ENCODE measurements at places on chromosomes 7 and 10.

GRCh38 chr7:43014406-43014805, 82.2 kb downstream of the MRPL32 start:
- H3K4me3 ChIP-seq, result no peak overlapping the region
- DNase-seq, result no peak
- H3K36me3 ChIP-seq, result no peaks in the 10 kb centered on the region
- no peak overlapping the region for H3K27ac ChIP-seq

GRCh38 chr10:527416-527815, 162.1 kb downstream of the DIP2C start:
- no peak overlapping the region for H3K4me3 ChIP-seq
- no peaks in the 10 kb centered on the region for H3K36me3 ChIP-seq
- H3K27me3 ChIP-seq, result no peaks in the 10 kb centered on the region
- no peak overlapping the region for H3K27ac ChIP-seq

- no peak overlapping the region for H3K4me3 ChIP-seq
- DNase-seq, result no peak
- H3K36me3 ChIP-seq, result no peaks in the 10 kb centered on the region
- no peaks in the 10 kb centered on the region for H3K27me3 ChIP-seq
- H3K4me1 ChIP-seq, result no peaks in the 10 kb centered on the region
- H3K27ac ChIP-seq, result no peak overlapping the region
These were observed 211.2 kb downstream of the CACNB2 start for GRCh38 chr10:18351421-18351820.

DNA sequence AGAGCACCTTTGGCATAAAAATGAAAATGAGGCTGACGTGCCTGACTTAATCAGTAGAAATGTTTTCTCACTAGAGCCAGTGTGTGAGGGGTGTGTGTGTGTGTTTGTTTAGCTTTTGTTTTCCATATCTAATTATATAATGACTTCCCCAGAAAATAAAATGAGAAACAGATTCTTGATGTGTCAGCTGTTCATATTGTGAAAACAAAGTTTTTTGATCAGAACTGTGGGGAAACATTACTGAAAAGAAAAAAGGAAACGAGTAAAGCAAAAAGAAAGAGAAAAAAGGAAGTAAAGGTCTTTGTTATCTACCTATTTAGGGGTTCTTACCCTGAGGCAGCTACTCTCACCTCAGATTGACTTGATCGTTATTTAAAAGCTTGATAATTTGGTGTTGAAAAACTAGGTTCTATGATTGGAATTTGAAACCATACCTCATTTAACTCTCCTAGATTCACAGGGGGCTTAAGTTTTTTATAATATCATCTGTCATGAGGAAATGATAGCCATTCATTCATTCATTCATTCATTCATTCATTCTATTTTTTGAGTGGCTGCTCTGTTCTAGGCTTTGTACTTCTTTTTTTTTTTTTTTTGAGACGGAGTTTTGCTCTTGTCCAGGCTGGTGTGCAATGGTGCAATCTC, 58.0 kb downstream of the CREM start:
- H3K4me1 ChIP-seq, result no peaks in the 10 kb centered on the region
- H3K36me3 ChIP-seq, result no peaks in the 10 kb centered on the region
- no peaks in the 10 kb centered on the region for H3K27me3 ChIP-seq
- no peak overlapping the region for H3K27ac ChIP-seq
- DNase-seq, result no peak

DNA sequence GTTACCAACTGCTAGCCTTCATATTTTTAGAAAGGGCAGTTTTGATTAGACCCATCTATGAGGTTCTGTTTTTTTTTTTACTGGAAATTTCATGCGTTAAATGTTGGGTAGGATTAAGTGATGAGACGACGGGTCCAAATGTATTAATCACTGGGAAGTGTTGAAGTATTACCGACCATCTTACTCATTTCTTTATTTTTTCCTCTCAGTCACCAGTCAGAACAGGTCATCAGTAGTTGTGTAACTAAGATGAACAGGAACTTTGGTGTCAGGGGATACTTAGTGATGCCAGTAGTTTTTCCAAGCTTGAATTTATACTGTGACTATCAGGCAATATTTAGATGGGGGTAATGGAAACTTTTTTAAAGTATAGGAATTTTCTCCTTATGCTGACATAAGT, 14.2 kb downstream of the TFAM start:
- H3K4me1 ChIP-seq, result no peaks in the 10 kb centered on the region
- no peak for DNase-seq
- H3K27ac ChIP-seq, result no peak overlapping the region

DNA sequence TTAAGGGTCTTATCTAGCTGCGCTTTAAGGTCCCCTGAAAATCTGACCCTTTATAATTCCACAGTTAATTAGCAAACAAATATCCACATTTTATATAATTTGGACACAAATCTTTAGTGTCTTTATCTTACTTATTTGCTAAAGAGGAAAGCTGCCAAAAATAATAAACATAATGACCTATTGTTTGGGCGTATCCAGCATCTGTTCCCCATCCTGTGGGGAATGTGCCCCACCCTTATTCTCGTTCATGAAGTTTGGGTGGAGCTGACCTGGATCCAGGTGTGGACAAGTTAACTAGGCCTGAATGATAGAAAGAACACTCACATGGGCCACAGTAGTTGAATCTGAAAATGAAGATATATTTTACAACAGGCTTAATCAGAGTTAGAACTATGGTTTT, 218.3 kb downstream of the CRPPA start:
- DNase-seq, result no peak
- no peaks in the 10 kb centered on the region for H3K27me3 ChIP-seq
- no peak overlapping the region for H3K4me3 ChIP-seq
- no peaks in the 10 kb centered on the region for H3K36me3 ChIP-seq
- H3K4me1 ChIP-seq, result no peaks in the 10 kb centered on the region

DNA sequence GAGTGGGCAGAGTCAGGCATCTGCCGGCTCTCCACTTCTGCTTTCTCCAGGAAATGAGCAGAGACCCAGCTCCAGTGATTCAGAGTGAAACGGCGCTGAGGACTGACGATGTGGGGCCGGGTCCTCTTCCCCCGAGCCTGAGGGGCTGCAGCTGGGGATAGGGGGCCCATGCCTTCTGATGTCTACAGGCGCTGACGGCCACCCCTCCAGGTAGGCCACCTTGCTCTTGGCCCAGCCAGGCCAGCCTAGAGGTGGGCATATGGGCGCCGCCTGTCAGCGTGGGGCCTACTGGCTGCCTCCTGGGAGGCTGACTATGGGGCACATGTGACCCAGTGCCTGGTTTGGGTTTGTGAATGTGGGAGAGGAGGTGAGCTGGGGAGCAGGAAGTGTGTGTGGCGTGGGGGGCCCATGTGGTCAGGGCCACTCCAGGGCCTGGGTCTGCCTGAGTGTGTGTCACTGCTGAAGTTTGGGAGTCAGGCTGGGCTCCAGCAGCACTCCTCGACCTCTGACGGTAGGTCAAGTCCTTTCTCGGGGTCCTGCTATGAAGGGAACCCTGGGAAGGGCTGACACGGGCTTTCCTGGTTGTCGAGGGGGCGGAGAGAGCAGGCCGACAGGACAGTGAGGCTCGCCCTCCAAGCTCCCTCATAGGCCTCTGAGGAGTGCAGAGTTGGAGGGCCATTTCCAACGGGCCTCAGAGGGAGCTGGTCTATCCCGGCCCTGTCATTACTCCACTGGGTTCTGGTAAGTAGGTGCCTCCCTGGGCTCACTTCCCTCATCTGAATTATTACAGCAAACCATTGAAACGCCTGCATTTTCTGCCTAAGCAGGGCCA, at the start of gene WDFY4:
Gene WDFY4, plus strand, starts transcription at position 82 of the 832 bp plus-strand sequence. CDS start 24,860 bp downstream, outside the sequence.
- peak within 1 kb of the TSS; percentile 28 for H3K4me3 ChIP-seq
- no peaks in the 10 kb centered on the region for H3K4me1 ChIP-seq
- H3K27me3 ChIP-seq, result no peaks in the 10 kb centered on the region
- no peaks in the 10 kb centered on the region for H3K36me3 ChIP-seq
- peak within 1 kb of the TSS; percentile 49 for H3K27ac ChIP-seq

- H3K27me3 ChIP-seq, result no peaks in the 10 kb centered on the region
- H3K36me3 ChIP-seq, result no peaks in the 10 kb centered on the region
- peaks cover 55% of the 10 kb centered on the region for H3K4me1 ChIP-seq
- no peak overlapping the region for H3K27ac ChIP-seq
- H3K4me3 ChIP-seq, result no peak overlapping the region
These were observed 2.6 kb downstream of the TMEM243 start for GRCh38 chr7:87216701-87217508.

GRCh38 chr10:93445097-93445960, 36.8 kb downstream of the MYOF start:
- H3K4me3 ChIP-seq, result no peak overlapping the region
- peak overlapping the region; percentile 88 for H3K27ac ChIP-seq
- peak; percentile 95 for DNase-seq
- no peaks in the 10 kb centered on the region for H3K27me3 ChIP-seq
- H3K36me3 ChIP-seq, result peaks cover 23% of the 10 kb centered on the region

GRCh38 chr10:91350651-91351081, 59.5 kb upstream of the HECTD2 start:
- no peak for DNase-seq
- no peaks in the 10 kb centered on the region for H3K27me3 ChIP-seq
- H3K4me1 ChIP-seq, result peaks cover 24% of the 10 kb centered on the region
- peak overlapping the region; percentile 59 for H3K27ac ChIP-seq

- no peaks in the 10 kb centered on the region for H3K4me1 ChIP-seq
- no peak for DNase-seq
- H3K4me3 ChIP-seq, result no peak overlapping the region
- peaks cover 10% of the 10 kb centered on the region for H3K36me3 ChIP-seq
- H3K27me3 ChIP-seq, result no peaks in the 10 kb centered on the region
These were observed 198.6 kb upstream of the FRMD4A start for GRCh38 chr10:14529351-14529750.

DNA sequence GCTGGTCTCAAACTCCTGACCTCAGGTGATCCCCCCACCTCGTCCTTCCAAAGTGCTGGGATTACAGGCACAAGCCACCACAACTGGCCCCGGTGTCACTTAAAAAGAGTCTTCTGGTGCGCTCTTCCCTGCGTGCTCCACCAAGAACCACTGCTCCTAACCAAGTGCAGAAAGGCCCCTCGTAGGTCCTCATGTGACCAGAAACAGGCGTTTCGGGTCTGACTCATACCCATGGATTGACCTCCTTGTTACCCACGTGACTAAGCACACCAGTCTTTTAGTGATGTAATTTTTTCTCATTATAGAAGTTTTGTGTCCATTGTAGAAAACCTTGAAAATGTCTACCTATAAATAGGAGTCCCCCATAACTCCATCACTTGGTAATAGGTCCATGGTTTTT, 13.9 kb downstream of the FKBP6 start:
- H3K27ac ChIP-seq, result no peak overlapping the region
- DNase-seq, result no peak
- no peak overlapping the region for H3K4me3 ChIP-seq
- H3K36me3 ChIP-seq, result no peaks in the 10 kb centered on the region
- peaks cover 9% of the 10 kb centered on the region for H3K27me3 ChIP-seq

GRCh38 chr7:156386097-156386496, 254.5 kb upstream of the RNF32 start:
- no peaks in the 10 kb centered on the region for H3K4me1 ChIP-seq
- DNase-seq, result no peak
- H3K27me3 ChIP-seq, result no peaks in the 10 kb centered on the region
- no peak overlapping the region for H3K27ac ChIP-seq

- no peaks in the 10 kb centered on the region for H3K27me3 ChIP-seq
- H3K27ac ChIP-seq, result no peak overlapping the region
- H3K4me3 ChIP-seq, result no peak overlapping the region
- no peaks in the 10 kb centered on the region for H3K36me3 ChIP-seq
- H3K4me1 ChIP-seq, result no peaks in the 10 kb centered on the region
These were observed 18.8 kb upstream of the AOAH start for GRCh38 chr7:36742911-36743775.

DNA sequence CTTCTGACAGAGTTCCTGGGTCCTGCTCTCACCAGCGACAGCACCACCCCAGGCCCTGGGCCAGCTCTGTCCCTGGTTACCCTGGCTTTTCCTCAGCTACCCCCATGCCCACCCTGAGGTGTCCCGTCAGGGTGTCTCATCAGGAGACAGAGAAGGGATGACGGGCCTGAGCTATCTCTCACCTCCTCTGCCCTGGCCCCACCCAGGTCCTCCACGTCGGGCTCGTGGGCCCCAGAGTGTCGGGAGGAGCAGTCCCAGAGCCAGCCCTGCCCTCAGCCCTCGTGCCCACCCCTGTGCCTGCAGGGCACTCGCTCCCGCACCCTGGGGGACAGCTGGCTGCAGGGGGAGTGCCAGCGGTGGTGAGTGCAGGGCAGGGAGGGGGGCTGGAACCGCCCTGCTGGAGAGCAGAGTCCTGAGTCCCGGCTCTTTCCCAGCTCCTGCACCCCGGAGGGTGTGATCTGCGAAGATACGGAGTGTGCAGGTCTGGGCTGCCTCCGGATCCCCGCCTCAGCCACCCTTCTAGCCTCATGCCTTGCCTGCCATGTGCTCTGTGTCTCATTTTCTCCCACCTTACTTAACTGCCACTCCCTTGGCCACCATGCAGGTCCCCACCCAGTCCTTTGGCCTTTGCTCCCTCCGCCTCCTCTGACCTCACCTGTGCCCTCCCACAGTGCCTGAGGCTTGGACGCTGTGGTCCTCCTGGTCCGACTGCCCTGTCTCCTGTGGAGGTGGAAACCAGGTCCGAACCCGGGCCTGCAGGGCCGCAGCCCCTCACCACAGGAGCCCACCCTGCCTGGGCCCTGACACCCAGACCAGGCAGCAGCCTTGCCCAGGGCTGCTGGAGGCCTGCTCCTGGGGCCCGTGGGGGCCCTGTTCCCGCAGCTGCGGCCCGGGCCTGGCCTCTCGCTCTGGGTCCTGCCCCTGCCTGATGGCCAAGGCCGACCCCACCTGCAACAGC, 16.7 kb upstream of the ZNF862 start:
- DNase-seq, result no peak
- H3K4me1 ChIP-seq, result peaks cover 2% of the 10 kb centered on the region
- no peak overlapping the region for H3K4me3 ChIP-seq

- H3K4me1 ChIP-seq, result peaks cover 14% of the 10 kb centered on the region
- no peak for DNase-seq
These were observed 174.7 kb upstream of the TNS3 start for GRCh38 chr7:47756636-47757035.

GRCh38 chr10:74558897-74559296, 267.5 kb upstream of the KAT6B start:
- no peak for DNase-seq
- H3K4me3 ChIP-seq, result no peak overlapping the region
- no peak overlapping the region for H3K27ac ChIP-seq
- H3K36me3 ChIP-seq, result peaks cover 3% of the 10 kb centered on the region
- no peaks in the 10 kb centered on the region for H3K27me3 ChIP-seq
- peaks cover 5% of the 10 kb centered on the region for H3K4me1 ChIP-seq

- no peak overlapping the region for H3K27ac ChIP-seq
- DNase-seq, result no peak
- no peaks in the 10 kb centered on the region for H3K4me1 ChIP-seq
- no peaks in the 10 kb centered on the region for H3K36me3 ChIP-seq
These were observed 94.2 kb upstream of the GPR26 start for GRCh38 chr10:123571978-123572377.

All from suprapubic skin (tissue), 4 donors.